Activated CD8-positive, alpha-beta memory T cell treated with anti-CD3 and anti-CD28 coated beads for 24 hours (primary cell): ENCODE measurements at places on chromosomes 2 and 18.

DNA sequence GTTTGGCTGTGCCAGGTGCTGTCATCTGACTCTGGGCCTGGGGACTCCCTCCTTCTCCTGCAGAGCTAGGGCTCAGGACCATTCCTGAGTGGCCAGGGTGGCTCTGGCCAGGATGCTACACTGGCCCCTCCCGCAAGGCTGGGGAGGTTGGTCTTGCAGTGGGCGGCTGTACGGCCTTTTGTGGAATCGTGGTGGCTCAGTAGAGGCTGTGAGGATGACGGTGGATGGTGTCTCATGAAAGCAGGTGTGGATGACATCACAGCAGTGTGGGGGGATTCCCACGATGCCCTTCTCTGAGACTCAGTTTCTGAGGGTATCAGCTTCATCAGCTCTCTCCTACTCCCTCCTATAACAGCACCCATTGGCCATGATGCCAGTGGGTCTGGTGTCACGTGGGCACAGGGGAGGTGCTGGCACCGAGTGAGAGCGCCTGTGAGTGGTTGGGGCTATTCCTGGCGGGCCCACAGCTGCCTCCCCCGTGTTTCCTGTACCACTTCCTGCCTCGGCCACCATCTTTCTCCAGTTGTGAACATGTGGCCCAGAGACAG, 144.2 kb upstream of the HDAC4 start:
- DNase-seq: peak; percentile 81

DNA sequence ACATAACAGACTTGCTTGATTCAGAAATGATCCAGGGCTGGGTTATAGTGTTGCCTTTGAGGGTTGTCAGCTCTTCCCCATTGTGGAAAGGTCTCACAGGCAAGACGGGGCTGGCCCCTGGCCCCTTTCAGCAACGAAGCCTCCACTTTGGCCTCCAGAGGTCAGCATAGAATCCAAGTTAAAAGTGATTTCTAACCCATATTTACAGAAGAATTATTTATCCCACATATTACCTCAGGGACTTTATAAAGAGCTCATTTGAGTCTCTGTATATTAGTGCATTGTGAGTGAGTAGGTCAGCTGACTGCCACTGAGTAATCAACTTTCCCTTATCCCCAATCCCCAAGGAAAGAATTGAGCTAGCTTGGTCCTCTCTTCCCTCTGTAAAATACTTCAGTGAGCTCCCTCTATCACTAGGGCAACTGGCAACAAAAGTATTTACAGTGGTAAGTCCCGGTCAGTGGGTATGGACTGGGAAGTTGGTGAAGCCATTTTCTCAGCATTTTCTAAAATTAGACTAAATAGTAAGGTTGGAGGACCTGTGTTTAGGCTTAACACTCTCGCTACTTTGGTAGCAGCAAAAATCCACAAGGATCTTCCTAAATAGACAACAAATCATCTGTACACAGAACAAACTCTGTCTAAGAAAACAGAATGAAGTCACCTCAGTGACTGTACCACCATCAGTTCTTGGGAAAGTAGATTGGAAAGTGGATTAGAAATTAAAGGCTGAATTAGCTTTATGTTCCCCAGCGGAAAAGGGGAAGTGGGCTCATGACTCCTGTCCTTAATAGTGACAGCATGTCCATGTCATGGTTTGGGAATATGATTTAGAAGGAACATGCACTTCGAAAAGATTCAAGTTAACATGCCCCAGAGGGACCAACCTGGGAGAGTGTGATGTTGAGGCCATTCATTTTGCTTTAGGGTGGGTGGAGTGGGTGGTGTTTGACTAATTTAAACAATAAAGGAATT, 171.0 kb upstream of the SIX3 start:
- DNase-seq: no peak

DNA sequence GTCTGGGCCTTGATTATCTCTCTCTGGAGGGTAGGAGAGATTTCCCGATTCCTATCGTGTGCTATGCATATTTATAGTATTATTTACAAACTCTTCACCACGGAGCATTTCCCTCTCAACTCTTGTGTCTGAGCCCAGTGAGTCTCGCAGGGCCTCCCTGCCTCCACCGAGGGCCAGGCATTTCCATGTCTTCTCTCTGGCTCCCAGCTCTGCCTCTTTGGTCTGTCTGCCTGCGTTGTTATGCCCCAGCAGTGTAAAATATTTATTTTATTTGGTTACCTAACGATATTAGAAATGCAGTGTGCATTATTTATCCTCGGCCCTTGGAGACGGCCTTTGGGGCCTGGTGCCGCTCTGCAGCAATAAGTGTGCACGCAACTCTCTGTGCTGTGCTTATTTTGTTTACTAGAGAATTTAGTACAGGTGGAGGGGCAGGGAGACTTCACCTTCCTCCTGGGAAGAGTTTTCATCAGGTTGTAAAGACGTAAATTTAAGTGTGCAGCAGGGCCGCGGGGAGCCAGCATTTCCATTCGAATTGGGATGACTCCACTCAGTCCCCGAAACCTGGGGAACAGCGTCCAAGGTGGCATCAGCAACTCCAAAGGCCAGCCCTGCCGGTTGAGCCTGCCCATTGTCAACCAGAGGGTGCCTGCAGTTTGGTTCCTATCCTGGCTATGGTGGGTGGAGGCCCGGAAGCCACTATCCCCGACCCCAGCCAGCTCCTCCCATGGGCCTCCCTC, 100.2 kb downstream of the PTGR3 start:
- DNase-seq: peak; percentile 38

- peak; percentile 74 for DNase-seq
Observed at GRCh38 chr18:76490670-76491472, 4.2 kb downstream of the ZNF516 start.

DNA sequence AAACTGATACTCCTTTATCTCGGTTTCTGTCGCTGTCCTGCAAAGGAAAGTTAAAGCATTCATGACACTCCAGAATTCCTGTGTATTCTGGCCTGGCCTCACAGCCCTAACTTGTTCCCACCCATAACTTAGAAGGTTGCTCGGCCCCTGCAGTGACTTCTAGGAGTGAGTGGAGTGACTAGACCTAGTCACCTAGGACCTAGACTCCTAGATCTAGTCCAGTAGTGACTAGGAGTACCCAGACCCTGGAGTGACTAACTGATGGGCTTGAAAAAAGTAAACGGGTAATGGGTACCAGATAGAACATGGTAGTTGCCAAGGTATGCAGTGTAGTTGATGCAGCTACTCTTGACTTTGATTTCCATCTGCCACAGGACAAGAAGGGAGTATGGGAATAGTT, 181.8 kb downstream of the MYO1B start:
- no peak for DNase-seq

GRCh38 chr2:174611006-174611405, 13.4 kb upstream of the WIPF1 start:
- no peak for DNase-seq

DNA sequence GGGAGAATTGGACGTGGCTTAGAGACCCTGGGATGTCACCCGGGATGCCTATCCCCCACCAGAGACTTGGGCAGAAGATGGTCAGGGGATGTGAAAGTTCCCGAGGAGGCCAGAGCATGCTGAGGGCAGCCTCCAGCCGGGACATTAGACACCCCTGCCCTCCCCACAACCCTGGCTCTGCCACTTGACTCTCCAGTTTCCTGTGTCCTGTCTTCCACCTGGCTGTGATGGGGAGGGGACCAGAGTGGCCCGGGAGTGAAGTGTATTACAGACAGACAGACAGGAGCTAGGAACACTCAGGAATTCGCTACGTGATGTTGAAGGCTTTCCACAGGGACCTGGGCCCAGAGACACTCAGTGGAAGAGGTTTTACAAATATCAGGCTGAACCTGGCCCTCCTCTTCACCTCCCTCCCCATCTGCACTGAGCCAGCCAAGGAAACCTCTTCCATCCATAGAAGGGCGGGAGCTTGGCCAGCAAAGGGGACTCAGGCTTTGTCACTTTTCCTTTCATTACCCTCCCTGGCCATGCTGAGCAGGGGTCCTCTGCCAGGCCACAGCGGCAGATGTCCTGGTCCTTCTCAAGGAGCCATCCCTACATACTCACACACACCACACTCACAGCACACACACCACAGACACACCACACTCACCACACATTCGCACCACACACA, 60.7 kb downstream of the SDC1 start:
- DNase-seq: no peak

DNA sequence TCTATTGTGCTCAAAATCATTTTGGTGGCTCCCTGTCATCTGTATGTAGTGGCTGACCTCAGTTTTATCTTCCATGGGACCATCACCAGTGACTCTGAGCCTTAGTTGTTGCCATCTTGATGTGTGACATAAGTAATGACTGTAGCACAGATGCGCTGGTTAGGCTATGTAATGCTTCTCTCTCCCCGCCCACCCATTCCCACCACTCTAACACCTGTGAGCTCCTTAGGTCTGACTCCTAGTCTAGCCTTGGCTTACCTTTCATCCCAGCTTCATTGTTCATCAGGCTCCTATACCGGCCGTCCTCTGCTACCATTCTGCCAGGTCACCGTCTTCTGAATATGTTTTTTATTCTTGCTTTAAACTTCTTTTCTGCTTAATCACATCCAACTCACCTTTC, 17.2 kb downstream of the MYO1B start:
- no peak for DNase-seq

DNA sequence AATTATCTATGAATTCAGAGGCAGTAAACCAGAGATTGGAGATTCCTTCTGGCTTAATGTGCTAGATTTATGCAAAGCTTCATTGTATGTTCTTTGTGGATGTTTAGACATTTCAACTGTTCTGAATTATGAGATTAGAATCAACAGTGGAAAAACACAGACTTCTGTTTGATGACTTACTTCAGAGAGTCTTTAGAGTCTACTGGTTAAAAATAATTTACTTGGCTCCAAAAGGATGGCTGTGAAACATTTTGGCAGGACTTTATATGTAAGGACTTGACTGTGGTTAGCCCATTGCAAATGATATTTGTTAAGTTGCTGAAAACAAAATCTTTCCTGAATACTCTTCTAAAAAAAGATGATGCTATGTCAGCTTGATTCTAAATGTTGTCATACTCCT, 25.5 kb upstream of the LRRC30 start:
- no peak for DNase-seq
